ENCODE measurements at places on chromosomes 1 and 21.

DNA sequence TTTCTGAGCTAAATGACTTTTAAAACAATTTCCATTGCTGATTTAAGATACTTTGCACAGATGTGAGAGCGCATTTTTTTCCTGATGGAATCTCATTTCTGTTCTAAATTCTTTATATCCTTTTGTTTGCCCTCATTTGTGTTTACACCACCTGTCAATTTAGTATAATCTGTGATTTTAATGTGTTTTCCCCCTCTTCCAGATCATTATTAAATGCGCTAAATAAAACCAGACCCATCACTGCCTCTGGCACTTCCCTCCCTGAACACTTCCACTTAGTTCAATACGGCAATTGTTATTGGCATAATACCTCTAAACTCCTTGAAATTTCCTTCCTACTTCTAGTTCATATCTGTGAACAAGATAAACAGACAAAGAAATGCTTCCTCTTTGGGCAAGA, 186.9 kb upstream of the ADGRL2 start:
- DNase-seq = no peak

- peak; percentile 81 for DNase-seq
Measured at GRCh38 chr1:172699111-172699510, 40.2 kb downstream of the FASLG start.

DNA sequence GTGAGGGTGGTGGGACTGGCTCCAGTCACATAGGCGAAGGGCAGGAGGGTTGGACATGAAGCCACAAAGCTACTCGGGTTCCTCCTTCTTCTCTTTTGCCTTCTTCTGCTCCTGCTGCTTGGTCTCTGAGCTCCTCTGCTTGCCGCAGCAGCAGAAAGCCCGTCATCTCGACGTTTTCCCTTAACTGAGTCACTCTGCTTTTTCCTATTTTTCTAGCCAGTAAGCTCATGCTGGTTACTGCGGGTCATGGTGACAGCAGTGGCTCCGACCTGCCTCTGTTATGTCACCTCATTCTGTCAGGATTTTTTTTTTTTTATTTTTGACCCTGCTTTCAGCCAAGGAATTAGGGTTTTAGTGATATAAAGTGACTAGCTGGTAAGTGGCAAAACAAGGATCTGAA, 2.6 kb upstream of the FMOD start:
- no peak for DNase-seq

- no peak for DNase-seq
Measured at GRCh38 chr1:20074055-20074724, 4.2 kb downstream of the PLA2G5 start.

DNA sequence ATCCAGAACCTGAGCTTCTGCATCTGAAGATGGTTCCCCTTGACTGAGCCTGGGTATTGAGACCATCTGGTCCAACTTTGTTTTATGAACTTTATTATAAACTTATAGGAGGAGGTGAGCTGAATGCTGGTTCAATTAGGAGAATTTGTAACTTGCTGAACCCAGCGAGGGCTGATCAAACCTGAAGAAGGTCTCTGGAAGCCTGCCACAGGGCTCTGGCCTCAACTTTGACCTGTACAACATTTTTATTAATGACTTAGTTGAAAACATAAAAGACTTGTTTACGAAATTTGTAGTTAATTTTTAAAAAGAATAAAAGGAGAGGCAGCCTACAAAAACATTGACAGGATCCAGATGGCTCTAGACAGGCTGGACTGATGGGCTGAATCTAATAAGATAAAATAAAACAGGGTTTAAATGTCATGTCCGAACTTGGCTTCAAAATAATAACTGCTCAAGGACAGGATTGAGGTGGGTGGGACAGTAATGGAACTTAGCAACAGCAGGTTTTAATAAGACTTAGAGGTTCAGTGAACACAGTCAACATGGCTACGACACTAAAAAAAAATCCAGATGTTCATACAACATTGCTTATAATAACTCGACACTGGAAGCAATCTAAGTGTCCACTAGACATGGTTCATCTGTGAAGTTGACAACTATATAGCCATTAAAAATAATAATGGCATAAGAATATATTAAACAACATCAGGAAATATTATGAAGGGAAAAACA, 53.4 kb upstream of the GJB5 start:
- DNase-seq = no peak
